ENCODE measurements at places on chromosomes 1 and 21. TPM values are rescaled to one million over a fixed set of nuclear protein-coding genes. Genes with fewer than 3 reads are reported as not detected.

Gene IL12RB2
- total RNA-seq = not detected

GRCh38 chr1:2044510-2045319, 5.5 kb upstream of the PRKCZ start:
- DNase-seq = peak; percentile 94

Gene DNASE2B
- not detected for total RNA-seq

Gene PRDM16
- total RNA-seq = 7.4 TPM

GRCh38 chr21:30426731-30427130, 1.0 kb upstream of the KRTAP13-3 start:
- no peak for DNase-seq
